ENCODE measurements at places on chromosomes 6 and 20.
A peak's percentile ranks its signal among the peaks of the same experiment; 100 is the strongest.

DNA sequence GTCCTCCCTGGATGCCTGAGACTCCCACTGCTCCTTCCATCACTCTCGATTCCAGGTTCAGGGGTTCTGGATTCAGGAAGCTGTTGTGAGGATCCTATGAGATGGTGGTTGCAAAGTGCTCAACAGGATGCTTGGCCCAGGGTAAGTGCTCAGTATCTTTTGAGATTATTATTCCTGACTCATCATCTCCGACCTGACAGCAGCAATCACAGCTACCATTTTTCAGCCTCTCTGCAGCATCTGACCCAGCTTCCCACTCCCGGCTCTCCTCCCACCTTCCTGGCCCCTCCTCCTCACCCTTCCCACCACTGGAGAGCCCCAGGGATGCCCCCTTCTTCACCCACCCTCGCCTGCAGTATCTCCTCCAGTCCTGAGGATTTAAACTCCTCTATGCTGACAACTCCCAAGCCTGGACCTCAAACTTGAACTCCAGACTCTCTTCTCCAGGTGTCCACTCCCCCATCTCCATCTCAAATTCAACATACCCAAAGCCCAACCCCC lies 36.8 kb upstream of the KCNB1 start:
- no peak for DNase-seq

DNA sequence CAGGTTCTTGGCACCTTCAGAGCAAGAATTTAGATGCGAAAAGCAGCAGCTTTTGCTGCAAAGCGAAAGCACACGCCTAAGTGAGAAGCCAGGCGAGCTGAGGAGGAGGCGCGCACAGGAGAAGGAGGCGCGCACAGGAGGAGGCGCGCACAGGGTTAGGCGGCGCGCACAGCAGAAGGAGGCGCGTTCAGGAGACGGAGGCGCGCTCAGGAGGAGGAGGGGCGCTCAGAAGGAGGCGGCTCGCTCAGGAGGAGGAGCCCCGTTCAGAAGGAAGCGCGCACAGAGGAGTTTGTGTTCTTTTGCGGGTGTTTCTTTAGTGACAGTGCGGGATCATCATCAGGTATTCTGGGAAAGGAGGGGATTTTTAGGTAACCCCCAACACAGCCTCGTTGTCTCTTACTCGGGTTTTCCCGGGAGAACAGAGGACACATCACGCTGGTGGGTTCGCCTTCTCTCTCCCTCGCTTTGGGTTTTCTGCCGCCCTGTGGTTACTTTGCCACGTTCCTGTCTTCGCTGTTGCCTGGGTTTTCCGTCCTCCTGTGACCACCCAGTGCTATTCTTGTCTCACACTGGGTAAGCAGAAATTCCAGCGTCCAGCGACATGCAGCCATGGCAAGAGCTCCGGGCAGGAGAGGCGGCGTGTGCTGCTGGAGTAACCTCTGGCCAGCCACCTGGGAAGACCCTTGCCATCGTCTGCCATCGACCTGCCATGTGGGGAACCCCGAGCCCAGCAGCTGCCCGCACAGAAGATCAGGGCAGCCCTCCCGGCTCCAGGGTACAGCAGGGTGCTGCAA lies 47.0 kb downstream of the WDR27 start:
- peak; percentile 71 for DNase-seq

DNA sequence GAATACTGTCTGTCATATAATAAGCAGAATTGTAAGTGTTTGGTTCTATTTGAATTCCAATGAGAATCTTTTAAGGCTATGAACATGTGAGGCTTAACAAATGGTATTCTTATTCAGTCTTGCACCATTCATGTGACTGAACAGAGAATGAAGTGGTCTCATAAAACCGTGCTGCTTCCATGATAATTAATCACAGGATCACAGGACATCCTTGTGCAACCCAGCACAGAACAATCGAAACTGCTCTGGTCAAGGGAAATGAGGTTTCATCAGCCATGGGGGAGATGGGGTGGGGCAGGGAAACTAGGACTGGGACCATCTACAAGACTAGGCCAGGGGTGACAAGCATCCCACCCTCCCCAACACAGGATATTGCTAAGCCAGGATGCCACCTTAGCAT lies 6.0 kb downstream of the PPIL6 start:
- peak; percentile 62 for DNase-seq

GRCh38 chr20:19970256-19970765 lies 46.9 kb upstream of the NAA20 start:
- no peak for DNase-seq

DNA sequence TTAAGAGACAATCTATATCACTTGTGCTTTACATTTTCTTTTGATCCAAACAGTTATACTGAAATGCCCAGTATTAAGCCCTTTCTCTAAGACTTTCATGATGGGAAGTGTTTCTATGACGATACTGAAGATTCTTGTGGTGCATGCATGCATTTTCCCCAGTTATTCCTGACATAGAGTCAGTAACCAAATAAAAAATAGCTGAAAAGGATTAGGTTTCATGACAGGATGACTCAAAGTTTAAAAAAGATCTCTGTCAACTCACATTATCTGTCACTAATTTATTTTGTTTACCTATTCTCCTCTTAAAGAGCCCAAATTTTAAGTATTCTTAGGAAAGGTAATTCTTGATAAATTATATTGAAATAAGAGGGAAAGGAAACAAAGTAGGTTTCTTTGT lies 98.4 kb downstream of the SESN1 start:
- DNase-seq = no peak

DNA sequence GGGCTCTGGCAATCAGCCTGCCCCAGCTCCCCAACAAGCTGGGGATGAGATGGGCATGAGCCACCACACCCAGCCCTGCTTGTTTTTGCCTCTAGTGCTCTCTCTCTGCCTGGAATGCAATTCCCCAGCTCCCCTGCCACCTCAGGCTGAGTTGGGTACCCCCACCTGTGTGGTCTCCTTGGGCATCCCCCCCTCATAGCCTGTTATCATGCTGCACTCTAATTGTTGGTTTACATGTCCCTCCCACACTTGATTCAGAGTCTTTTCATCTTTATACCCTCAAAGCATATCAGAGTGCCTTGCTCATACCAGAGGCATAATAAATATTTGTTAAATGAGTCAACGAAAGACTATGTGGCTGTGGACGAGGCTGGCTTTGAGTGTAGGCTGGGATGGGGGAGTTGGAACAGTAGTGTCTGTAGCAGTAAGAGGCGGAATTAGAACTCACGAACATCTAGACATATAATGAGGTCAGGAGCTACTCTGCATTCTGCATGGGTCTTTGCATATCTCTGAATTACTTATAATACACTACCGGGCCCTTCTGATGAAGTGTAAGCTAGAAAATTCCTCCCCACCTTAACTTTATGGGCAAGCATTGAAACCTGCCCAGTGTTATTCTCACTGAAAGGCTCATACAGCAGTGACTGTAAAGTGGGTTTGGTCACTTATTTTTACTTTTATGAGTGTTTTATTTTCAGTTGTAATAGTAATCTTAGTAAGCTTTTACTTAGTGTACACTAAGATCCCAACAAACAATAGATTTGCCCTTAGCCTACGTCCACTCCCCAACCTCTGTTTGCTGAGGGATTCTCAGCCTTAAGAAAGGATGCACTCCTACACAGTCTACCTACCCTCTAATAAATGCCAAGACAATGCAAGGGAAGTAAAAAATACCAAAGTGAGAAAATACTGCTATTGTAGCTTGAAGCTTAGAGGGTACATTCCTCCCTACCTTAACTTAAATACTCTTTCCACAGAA lies 58.7 kb downstream of the EDN1 start:
- peak; percentile 65 for DNase-seq

DNA sequence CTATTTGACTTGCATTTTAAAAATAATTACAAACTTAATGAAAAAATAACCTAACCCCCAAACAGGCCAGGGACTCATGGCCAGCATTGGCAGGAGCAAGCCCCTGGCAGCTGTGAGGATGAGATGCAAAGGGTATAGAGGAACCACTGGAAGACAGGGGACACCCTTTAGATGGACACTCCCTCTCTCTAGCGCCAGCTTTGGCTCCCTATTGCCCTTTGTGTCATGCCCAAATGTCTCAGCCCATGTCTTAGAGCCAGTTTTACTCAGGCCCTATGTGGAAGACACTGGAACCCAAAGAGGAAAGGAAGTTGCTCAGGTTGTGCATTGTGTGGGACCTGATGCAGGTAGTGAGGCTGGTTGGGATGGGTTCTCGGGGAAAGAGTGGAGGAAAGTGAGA lies 34.9 kb upstream of the RSPO4 start:
- DNase-seq = no peak

DNA sequence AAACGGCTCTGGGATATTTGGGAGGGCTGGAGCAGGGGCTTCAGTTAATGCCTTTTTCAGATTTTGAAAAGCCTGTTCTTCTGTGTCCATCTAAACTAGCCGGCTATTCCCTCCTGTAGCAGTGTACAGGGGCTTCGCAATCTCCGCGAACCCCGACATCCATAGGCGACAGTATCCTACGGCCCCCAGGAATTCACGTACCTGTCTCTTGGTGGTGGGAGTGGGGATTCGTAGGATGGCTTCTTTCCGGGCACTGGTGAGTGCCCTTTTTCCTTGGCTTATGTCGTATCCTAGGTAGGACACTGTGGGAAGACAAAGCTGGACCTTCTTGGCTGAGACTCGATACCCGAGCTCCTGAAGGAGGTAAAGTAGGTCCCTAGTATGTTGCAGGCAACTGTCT lies 153.1 kb downstream of the TRIM27 start:
- DNase-seq = no peak

DNA sequence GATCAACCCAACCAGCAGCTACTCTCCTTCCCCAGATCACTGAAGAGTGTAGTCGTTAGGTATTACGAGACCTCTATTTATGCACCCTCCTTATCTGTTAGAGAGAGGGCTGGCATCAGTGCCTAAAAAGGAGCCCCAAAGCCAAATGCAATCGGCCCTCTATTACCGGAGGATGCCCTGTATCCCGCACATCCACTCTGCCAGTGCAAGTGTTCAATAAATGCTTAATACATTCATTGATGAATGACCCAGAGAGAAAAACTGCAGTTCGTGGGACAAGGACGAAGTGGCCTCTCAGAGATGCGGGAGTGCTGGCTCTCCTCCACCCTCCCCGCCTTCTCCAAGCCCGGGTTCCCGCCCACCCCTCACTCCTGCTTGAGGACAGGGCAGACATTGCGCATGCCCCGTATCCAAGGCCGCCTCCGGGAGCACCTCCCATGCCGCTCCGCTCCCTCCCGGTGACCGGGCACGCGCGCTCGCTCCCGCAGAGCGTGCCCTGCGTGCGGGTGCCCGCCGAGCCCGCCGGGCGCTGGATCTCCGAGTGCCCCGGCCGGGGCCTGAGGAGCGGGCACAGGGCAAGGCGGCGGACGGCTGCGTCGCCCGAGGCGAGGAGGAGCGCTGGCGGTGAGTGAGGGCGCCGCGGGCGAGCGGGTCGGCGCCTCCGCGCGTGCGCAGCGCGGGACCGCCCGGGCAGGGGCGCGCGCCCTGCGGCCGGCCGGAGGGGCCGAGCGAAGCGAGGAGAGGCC lies 27.2 kb upstream of the BTBD3 start:
- DNase-seq = peak; percentile 82

GRCh38 chr20:48653706-48654051 lies 174.1 kb downstream of the PREX1 start:
- no peak for DNase-seq
